NT2/D1 (cell line): ENCODE measurements at places on chromosomes 6 and 20.
A peak's percentile ranks its signal among the peaks of the same experiment; 100 is the strongest.

DNA sequence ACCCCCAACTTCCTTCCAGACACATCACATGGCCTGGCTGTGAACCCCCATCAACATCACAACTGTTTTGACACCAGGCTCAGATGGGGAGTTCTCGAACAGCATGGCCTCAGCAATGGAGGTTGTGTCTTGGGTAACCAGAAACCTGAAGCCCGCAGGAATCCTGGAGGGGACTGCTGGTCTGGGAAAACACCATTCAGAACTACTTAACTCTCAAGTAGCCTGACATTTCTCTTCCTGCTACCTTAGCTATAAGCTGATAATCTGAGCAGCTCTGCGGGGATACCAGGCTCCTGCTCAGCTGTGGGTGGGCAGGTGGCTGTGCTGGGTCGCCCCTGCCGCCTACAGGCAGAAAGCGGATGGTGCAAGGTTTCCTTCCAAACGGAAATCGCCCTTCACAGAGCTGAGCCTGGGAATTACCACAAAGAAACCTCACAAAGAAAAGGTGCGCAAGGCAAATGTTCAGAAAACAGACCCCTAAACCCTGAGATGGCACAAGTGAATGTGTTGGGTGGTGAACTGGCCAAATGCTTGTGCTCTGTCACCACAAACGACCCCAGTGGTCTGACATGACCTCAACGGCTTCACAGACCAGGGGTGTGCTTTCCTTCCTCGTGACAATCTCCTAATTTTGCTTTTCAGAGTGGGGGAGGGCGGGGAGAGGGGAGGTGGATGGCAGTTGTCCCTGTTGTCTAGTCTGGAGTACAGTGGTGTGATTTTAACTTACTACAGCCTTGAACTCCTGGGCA, 29.5 kb downstream of the SNX5 start:
- peak; percentile 57 for DNase-seq

- DNase-seq, result no peak
Measured at GRCh38 chr6:44219815-44220784, 3.3 kb upstream of the SLC29A1 start.

GRCh38 chr6:146962329-146962728, 241.9 kb upstream of the STXBP5 start:
- DNase-seq, result no peak

GRCh38 chr20:63009988-63010769, 3.4 kb upstream of the BHLHE23 start:
- DNase-seq, result no peak

DNA sequence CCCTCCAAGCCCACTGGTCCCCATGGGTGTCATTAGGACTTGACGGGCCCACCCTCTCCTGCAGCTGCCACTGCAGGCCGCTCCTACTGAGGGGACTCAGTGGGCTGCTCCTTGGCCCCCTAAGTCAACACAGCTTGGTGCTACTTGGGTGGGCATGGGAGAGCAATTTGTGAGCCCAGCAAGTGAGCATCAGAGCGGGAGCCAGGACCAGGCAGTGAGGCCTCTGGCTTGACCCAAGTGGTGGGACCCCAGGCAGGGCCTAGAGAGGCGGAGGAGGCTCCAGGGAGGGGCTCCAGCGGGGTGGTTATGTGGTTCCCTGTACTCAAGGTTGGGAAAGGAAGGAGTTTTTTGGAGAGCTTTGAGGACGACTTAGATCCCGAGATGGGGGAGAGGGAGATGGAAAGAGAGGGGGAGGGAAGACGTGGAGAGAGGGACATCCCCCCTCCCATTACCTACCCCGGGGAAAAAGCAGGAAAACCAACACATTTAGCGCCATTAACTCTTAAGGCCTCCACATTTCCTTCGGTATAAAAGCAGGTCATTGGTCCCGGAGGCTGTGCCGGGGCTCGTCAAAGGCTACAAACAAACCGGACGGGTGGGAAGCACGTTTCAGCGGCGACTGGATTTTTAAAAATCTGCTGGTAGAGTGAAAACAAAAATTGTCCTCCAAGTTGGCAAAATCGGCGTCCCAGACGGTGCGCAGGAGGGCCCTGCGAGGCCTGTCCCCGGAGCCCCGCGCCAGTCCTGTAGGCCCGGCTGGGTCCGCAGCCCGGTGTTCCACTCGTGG, 8.8 kb downstream of the FOXC1 start:
- no peak for DNase-seq

DNA sequence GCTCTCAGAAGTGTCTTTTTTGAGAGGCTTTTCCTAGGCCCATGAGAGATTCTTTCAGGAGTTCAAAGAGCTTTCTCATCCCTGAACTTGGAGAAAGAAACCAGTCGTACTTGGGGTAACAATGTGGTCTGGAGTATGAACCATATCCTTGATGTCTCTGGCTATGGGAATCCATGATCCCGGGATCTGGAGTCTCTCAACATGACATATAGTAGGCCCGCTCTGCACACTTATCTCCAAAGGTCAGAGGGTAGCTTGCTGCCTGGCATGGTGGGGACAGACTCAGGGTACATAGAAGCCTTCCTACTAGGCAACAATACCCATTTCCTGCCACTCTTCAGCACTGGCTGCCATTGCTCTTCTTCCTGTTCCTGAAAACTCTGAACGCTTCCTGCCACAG, 42.2 kb upstream of the NFATC2 start:
- DNase-seq, result no peak
